ENCODE measurements at places on chromosomes 16 and 17. TPM values are rescaled to one million over a fixed set of nuclear protein-coding genes. Genes with fewer than 3 reads are reported as not detected.

DNA sequence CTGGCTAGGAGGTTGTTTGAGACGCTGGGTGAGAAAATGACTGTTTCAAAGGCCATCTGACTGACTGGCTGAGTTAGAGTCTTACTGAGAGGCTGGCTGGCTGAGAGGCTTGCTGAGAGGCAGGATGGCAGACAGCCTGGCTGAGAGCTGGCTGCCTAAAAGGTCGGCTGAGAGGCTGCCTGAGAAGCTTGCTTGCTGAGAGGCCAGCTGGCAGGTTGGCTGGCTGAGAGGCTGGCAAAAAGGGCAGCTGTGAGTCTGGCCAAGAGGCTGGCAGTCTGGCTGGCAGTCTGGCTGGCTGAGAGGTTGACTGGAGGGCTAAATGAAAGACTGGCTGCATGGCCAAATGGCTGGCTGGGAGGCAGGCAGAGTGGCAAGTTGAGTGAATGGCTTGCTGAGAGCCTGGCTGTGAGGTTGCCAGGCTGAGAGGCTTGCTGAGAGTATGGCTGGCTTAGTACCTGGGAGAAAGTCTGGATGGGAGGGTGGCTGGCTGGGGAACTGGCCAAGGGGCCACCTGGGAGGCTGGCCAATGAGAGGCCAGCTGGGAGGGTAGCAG is 35.3 kb upstream of the ACSM2B start:
- DNase-seq = no peak

DNA sequence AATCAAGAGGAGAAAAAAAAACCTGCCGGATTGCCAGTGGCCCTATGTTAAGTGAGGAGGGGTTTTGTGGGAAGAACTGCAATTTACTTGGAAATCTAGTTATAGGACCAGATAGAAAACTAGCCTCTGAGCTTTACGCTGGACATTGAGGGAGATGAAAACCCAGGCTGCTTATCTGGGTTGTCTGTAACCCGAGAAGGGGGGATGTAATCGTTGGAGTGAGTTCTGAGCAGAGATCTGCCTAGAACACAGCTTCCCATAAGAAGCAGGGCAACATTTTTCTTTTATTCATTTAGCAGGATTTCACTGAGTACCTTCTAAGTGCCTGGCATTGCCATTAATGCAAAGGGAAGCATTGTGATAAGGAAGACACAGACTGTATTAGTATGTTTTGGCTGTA is 70.6 kb downstream of the KATNIP start:
- no peak for DNase-seq

DNA sequence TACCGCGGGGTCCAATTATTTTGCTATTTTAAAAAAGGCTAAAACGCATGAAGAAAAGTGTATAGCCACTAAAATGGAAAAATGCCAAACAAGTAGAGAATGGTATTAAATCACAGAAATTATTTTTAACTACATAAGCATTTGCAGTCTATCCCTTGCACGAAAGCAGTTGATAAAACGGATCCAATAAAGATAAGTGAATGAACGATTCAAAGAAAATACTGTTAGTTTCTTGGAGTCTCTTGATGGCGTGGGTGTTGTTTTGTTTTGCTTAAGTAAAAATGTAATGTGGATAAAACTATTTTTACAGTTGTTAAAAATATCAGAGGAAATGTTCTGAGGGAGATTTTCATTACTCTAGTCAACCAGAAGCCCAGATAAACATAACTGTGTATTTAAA is 9.3 kb downstream of the HS3ST3A1 start:
- peak; percentile 89 for DNase-seq

Gene SLC25A19
- total RNA-seq = 7.8 TPM

- no peak for DNase-seq
Observed at GRCh38 chr17:4032738-4033137, 68.5 kb upstream of the ATP2A3 start.

GRCh38 chr17:47231866-47232265 is 21.8 kb upstream of the ITGB3 start:
- DNase-seq = no peak
